Renal cortical epithelial cell (primary cell): ENCODE measurements at places on chromosomes 1 and 21. TPM values are rescaled to one million over a fixed set of nuclear protein-coding genes. Genes with fewer than 3 reads are reported as not detected.

DNA sequence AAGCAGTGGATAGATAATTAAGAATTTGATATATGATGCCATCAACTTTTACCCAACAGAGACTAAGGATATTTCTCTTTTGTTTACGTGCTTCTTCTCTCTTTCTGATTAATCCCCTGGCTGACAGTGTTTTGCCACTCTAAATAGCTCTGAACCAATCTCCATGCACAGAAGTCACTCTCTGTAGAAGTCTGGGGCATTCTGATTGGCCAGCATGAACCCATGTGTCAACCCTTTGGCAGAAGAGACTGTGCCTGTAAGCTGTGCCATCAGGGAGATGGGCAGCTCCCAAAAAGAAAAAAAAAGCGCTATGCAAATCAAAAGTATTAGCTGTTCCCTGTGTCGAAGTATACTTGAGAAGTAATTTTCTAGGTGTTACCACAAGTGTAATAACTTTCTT lies 34.1 kb upstream of the NRIP1 start:
- no peak for DNase-seq

GRCh38 chr21:14116080-14116481 lies 94.7 kb downstream of the LIPI start:
- DNase-seq = no peak

DNA sequence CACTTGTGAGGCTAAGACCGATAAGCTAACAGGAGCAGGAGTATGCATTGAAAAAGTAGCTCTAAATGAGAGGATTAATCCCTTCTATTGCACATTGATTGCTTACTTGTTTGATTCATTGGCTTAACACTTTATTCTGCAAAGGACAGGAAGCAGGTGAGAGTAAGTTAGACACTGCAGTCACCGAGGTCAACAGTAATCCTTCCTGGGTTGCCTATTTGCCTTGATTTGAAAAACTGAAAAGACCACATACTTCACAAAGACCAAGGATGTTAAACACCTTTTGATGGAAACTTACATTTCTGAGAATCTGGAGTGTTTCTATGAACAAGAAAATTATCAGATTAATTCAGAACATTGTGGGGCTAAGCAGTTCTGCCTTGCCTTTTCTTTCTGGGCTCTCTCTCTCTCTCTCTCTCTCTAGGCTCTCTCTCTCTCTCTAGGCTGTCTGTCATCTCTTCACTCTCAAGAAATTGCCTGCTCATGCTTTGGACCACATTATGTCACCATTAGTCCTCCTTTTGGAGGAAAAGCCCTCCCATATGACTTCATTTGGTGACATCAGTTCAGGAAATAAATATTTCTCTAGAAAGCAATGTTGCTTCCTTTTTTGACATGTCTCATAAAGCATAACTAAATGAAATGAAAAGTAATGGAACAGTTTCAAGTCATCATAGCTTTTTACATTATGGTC lies 103.8 kb downstream of the TNFSF18 start:
- DNase-seq = no peak

C1orf53 gene
- 3.6 and 6.2 TPM in 2 replicates for total RNA-seq

CCDC30 gene
- 0.52 and 5.7 TPM in 2 replicates for total RNA-seq

GRCh38 chr1:22575532-22576149 lies 12.4 kb downstream of the EPHA8 start:
- DNase-seq = no peak

- no peak for DNase-seq
Observed at GRCh38 chr1:246618240-246618808, 52.1 kb downstream of the CNST start.

LCE1E gene
- total RNA-seq = not detected in 2 replicates

OR2L8 gene
- total RNA-seq = 0.25 TPM in 1 of 2 replicates, not detected in the other

NUAK2 gene
- 34.6 and 59.6 TPM in 2 replicates for total RNA-seq

DNA sequence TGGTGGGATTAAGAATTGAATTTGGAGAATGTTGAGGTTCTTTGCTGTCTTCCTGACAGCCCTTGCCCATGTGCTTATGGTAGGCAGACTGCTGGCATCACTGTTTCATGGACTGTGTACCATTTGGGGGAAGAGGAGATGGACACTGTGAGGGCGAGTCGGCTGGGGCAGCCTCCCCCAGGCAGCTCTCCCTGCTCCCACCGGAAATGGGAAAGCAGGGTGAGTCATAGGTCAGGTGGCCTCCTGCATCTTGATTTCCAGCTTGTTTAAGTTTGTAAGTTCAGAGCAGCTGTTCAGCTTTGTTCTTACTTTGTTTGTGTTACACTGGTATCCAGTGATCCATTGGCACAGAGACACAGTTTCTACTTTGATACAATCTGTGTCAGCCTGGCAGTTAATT lies 87.2 kb upstream of the CNIH3 start:
- DNase-seq = peak; percentile 88

GRCh38 chr1:84889437-84889836 lies 3.6 kb downstream of the LPAR3 start:
- no peak for DNase-seq

TMEM52 gene
- 0.35 TPM in 1 of 2 replicates, not detected in the other for total RNA-seq

MYOG gene
- not detected in 2 replicates for total RNA-seq

DNA sequence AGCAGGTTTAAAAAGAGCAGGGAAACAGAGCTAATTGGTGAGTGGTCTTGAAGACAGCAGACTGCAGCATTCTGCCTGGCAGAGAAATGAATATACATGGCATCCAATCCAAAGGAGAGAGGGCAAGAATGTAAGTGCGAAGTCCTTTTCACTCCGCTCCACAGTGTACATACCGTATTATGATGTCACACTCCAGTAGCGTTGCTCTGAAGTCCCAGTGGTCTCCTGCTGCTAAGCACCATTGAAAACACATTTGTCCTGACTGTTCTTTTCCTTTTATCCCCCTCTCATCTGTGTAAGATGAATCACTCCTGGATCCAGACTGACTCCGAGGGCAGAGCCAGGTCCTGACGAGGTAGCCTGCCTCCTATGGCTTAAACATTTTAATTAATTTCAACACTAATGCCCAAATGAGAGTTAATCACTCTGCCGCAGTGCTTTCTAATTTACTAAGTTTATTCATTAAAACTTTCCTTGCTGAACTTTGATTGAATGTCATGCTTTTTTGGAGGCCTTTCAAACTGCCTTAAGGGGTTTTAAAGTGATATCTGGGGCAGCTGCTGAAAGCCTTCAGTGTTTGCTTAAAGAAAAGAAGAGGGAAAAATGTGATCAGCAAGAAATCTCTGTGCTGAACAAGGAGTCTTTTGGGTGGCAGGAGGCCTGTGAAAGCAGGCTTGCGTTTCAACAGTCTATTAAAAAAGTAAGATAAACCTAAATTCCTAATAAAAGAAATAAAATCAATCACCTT lies 227.2 kb downstream of the ATG4C start:
- peak; percentile 82 for DNase-seq

TRABD2B gene
- 1.6 and 6.8 TPM in 2 replicates for total RNA-seq

GRCh38 chr1:219085988-219086387 lies 87.7 kb upstream of the LYPLAL1 start:
- DNase-seq = peak; percentile 34

DNA sequence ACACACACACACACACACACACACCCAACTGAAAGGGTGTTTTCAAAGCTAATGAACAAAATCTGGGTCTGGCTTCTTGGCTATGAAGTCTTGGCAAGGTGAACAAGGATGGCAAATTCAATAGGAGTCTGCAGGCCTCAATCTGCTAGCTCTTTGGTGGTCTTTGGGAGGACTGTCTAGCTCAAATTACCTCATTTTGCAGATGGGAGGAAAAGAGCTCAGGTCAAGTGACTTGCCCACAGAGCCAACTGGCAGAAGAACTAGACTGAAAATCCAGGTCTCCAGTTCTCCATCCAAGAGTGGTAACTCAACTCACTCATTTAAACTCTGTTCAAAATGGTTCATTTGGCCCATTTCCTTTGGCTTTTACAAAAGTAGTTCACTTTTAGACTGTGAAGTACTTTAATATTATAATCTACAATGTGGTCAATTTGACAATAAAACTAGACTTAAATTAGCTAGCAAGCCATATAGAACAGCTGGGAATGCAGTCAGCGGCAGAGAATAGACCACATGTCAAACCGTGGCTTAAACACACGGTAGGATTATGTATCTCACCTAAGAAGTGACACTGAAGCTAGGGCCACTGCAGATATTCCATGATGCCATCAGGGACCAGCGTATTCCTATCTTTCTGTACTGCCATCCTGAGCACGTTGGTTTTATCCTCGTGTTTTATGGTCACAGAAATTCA lies 112.9 kb downstream of the APP start:
- DNase-seq = no peak

- DNase-seq = no peak
Observed at GRCh38 chr21:30924146-30924700, 42.8 kb upstream of the KRTAP11-1 start.

DNA sequence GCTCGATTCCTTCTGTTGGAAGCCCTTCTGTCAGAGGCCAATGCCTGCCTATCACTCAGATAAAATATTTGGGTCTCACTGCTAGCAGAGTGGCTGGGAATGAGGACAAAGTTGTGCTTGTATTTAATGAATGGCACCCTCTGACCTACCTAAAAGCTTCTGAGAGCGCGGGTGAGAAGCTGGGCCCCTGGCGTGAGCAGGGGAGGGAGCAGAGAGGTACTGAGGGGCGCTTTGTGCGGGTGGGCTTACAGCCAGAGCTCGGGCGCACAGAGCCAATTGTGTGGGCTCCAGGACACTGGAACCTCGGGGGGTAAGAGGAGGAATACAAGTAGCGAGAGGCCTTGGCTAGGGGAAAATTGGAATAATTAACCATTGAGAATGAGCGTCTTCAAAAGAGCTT lies 32.3 kb downstream of the PCAT6 start:
- DNase-seq = no peak

DNA sequence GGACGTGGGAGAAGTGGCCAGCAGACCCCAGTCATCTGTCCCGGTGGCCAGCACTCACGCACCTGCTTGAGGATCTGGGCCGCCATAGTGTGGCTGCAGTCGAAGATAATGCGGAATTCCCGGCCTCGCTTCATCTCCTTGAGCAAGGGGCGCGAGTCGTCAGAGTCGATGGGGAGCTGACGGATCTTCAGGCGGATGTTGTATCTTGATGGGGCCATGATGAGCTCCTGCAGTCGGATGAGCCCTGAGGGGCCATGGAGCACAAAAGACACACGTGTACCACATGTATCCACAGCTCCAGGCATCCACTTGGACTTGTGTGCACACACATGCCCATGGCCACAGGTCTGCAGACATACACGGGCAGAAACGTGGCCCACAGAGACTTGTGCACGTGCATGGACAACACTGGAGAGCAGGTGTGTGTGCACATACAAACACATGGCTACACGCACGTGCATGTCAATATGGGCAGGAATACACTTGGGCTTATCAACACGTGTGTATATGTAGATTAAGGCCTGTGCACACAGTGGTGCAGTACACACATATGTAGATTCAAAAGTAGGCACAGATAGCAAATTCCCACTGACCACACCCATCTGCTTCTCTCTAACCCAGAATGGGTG lies 162.1 kb downstream of the GRIK3 start:
- no peak for DNase-seq

ZNF669 gene
- total RNA-seq = 14.0 and 18.6 TPM in 2 replicates

DNA sequence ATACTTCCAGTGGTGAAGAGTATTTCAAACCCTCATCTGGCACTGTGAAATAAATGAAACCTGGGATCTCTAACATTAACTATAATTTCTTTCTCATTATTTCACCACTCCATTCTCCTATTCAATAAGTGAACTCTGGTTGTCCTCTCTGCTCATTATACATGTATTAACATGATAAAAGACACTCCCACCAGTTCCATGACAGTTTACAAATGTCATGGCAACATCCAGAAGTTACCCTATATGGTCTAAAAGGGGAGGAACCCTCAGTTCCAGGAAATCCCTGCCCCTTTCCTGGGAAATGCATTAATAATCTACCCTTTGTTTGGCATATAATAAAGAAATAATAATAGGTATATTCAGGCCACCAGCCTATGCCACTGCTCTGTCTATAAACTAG lies 62.7 kb upstream of the BRINP3 start:
- no peak for DNase-seq

- DNase-seq = peak; percentile 15
Observed at GRCh38 chr1:114745291-114745690, 12.5 kb downstream of the CSDE1 start.

OR2M3 gene
- not detected in 2 replicates for total RNA-seq

DNA sequence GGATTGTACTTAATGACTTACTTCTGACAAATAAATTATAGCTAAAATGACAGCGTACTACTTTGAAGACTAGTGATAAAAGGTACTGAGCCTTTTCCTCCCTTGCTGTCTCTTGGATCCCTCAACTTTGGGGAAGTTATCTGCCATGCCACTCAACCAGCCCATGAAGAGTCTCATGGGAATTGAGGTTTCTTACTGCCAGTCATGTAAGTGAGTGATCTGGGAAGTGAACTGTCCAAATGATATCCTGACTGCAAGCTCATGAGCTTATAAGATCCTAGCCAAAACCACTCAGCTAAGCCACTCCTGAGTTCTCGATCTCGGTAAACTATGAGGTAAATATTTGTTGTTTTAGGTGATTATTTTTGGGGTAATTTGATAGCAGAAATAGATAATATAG lies 247.8 kb downstream of the NCAM2 start:
- DNase-seq = no peak

GRCh38 chr1:62844030-62844429 lies 60.1 kb downstream of the ATG4C start:
- no peak for DNase-seq

- no peak for DNase-seq
Observed at GRCh38 chr1:19123837-19124236, 86.2 kb downstream of the UBR4 start.

RASSF5 gene
- total RNA-seq = 0.35 and 0.52 TPM in 2 replicates

DNA sequence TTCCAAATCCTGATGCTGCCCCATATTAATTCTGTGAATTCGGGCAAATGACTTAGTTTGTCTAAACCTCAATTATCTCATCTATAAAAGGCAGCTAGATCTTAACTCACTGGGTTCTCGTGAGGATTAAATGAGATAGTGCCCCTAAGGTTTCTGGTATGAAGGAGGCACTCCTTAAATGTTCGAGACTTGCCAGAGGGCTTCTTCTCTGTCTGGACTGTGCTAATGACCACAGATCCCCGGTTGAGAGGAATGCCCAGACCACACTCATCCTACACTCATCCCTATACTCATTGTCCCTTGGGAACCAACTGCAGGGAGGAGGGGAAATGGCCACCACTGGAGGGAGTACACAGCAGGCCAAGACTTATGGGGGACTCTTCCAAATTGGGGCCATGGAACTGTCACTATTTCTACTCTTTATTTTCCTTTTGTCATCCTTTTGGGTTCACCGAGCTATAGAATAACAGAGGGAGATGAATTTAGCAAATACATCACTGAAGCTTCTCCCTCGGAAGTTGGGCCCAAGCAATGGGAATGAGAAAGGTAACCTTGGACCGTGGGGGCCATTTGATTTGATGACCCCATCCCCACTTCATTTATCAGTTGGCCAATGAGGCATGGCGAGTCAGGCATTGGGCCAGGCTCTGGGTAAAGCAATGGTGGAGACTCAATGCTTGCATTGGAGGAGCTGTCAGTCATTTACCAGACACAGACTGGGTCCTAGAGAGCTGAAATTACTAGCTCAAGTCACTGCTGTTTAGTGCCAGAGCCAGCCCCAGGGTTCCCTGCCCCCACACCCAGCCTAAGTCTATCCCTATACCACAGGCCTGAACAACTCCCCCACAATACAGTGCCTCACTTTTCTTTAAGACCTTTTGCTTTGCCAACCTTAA lies 5.1 kb downstream of the ATF3 start:
- no peak for DNase-seq
